Neural cell (in vitro differentiated cells): ENCODE measurements at places on chromosomes 12 and 14. TPM values are rescaled to one million over a fixed set of nuclear protein-coding genes. Genes with fewer than 3 reads are reported as not detected.

FRMD6 gene
- 2.4 and 5.7 TPM in 2 replicates for polyA plus RNA-seq

POTEM gene
- not detected in 2 replicates for polyA plus RNA-seq

BEST3 gene
- 0.88 TPM in 1 of 2 replicates, not detected in the other for polyA plus RNA-seq

CSRP2 gene
- polyA plus RNA-seq, result 67.2 and 71.4 TPM in 2 replicates

FSCB gene
- not detected in 2 replicates for polyA plus RNA-seq

KLRC1 gene
- polyA plus RNA-seq, result not detected in 2 replicates

NPFF gene
- not detected in 2 replicates for polyA plus RNA-seq
